Right lobe of liver (tissue), 6 donors: ENCODE measurements at places on chromosomes 12 and 14. TPM values are rescaled to one million over a fixed set of nuclear protein-coding genes. Genes with fewer than 3 reads are reported as not detected.

Gene AKAP3
- 2.4 TPM for total RNA-seq

Gene IL31
- total RNA-seq, result not detected

Gene ACOT2
- 87.6 TPM for total RNA-seq

Gene RAD51B
- total RNA-seq, result 3.2 TPM

Gene KRT80
- total RNA-seq, result 0.19 TPM

Gene ABCC9
- 26.5 TPM for total RNA-seq

Gene SETD3
- 32.8 TPM for total RNA-seq

Gene FGD4
- 18.1 TPM for total RNA-seq

Gene TSPAN19
- total RNA-seq, result not detected

Gene GLIPR1L1
- not detected for total RNA-seq

GRCh38 chr12:3140284-3140683 lies 63.1 kb downstream of the TSPAN9 start:
- H3K4me1 ChIP-seq, result no peaks in the 10 kb centered on the region
- no peak overlapping the region for H3K27ac ChIP-seq
- no peak for DNase-seq
- no peaks in the 10 kb centered on the region for H3K27me3 ChIP-seq
- no peaks in the 10 kb centered on the region for H3K36me3 ChIP-seq
- no peak overlapping the region for H3K4me3 ChIP-seq

GRCh38 chr14:68547305-68548193 lies 245.3 kb downstream of the ZFP36L1 start:
- peak overlapping the region; percentile 30 for H3K27ac ChIP-seq
- no peak for DNase-seq
- H3K4me1 ChIP-seq, result peaks cover 14% of the 10 kb centered on the region
- H3K4me3 ChIP-seq, result no peak overlapping the region
- H3K27me3 ChIP-seq, result no peaks in the 10 kb centered on the region

GRCh38 chr14:96117101-96117897 lies 78.1 kb downstream of the C14orf132 start:
- H3K4me1 ChIP-seq, result no peaks in the 10 kb centered on the region
- no peaks in the 10 kb centered on the region for H3K27me3 ChIP-seq
- no peaks in the 10 kb centered on the region for H3K36me3 ChIP-seq
- H3K27ac ChIP-seq, result no peak overlapping the region
- H3K4me3 ChIP-seq, result no peak overlapping the region
- DNase-seq, result no peak

- H3K27me3 ChIP-seq, result no peaks in the 10 kb centered on the region
- no peak overlapping the region for H3K27ac ChIP-seq
- no peaks in the 10 kb centered on the region for H3K4me1 ChIP-seq
- no peaks in the 10 kb centered on the region for H3K36me3 ChIP-seq
Observed at GRCh38 chr14:24959791-24960331, 90.1 kb downstream of the STXBP6 start.

DNA sequence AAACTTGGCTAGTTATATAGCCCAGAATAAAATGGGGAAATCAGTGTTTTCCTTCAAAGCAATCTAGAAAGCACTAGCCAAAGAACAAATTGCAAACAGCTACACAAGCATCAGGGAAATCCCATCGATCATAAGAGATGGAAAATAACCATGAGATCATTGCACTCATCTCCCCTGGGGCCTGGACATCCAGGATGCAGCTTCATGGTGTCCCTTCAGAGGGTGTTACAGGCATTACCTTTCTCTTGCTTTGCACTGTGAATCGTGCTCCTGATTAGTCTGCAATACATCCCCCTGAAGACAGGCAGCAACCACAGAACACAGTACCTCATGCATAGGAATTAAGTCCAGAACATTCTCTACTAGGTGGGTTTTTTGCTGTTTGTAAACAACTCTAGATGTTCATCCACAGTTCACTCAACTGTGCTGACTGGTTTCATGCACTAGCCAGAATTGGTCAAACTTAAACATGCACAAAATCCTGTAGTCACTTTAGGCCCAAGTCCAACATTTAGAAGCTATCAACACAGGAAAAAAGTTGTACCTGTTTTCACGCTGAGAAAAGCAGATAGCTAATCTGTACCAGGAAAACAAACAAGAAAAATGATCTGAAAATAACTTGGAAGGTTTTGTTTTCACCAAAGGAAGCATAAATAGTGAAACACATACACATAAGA lies 120.1 kb downstream of the ZFP36L1 start:
- H3K4me3 ChIP-seq, result no peak overlapping the region
- H3K4me1 ChIP-seq, result peaks cover 11% of the 10 kb centered on the region
- peak overlapping the region; percentile 72 for H3K27ac ChIP-seq
- no peaks in the 10 kb centered on the region for H3K36me3 ChIP-seq
- H3K27me3 ChIP-seq, result no peaks in the 10 kb centered on the region
- no peak for DNase-seq

DNA sequence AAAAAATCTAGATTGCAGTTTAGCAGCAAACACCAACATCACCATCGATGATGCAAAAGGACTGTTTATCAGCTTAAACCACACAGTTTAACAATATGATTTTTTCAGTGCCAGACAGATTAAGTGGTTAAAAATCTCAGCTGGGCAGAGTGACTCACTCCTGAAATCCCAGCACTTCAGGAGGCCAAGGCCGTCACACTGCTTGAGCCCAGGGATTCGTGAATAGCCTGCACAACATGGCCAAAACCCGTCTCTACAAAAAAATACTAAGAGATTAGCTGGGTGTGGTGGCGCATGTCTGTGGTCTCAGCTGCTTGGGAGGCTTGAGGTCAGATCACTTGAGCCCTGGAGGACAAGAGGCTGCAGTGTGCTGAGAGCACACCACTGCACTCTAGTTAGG lies 8.9 kb downstream of the RSRC2 start:
- H3K27me3 ChIP-seq, result no peaks in the 10 kb centered on the region
- H3K27ac ChIP-seq, result no peak overlapping the region
- no peak for DNase-seq
- H3K36me3 ChIP-seq, result peaks cover 56% of the 10 kb centered on the region
- H3K4me3 ChIP-seq, result no peak overlapping the region

GRCh38 chr14:104335176-104335575 lies 196.8 kb downstream of the KIF26A start:
- no peak for DNase-seq
- no peaks in the 10 kb centered on the region for H3K4me1 ChIP-seq
- H3K36me3 ChIP-seq, result no peaks in the 10 kb centered on the region
- no peaks in the 10 kb centered on the region for H3K27me3 ChIP-seq
- no peak overlapping the region for H3K27ac ChIP-seq
- no peak overlapping the region for H3K4me3 ChIP-seq

- H3K36me3 ChIP-seq, result no peaks in the 10 kb centered on the region
- no peaks in the 10 kb centered on the region for H3K27me3 ChIP-seq
- H3K4me3 ChIP-seq, result no peak overlapping the region
- H3K4me1 ChIP-seq, result peaks cover 3% of the 10 kb centered on the region
- H3K27ac ChIP-seq, result no peak overlapping the region
- DNase-seq, result no peak
Observed at GRCh38 chr14:72822946-72823611, 70.8 kb downstream of the DPF3 start.

DNA sequence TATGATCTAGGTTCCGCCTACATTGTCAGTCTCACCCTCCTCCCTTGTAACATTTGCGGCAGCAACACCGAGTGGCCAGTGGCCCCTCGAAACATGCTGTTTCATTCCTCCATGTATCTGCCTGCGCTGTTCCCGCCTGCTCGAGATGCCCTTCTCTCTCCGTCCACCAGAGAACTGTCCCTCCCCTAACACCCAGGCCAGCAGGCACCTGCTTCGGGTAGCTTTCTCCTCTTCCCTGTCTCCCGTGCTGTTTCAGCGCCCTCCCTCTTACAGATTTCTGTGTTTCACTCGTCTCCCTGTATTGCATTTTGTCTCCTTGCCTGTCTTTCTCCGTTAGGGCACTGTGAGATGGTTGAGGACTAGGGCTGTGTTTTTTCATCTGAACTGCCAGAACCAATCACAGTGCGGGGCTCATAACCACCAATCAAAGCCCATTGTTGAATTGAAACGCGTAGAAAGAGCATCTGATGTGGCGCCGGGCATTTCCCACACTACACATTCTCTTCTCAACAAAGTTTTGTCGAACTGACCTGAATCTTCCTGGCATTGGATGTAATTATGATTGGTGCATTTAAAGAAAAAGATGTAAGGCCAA lies 40.9 kb upstream of the ELK3 start:
- no peaks in the 10 kb centered on the region for H3K27me3 ChIP-seq
- no peaks in the 10 kb centered on the region for H3K4me1 ChIP-seq
- H3K27ac ChIP-seq, result no peak overlapping the region

- H3K4me1 ChIP-seq, result no peaks in the 10 kb centered on the region
- H3K27ac ChIP-seq, result no peak overlapping the region
- no peaks in the 10 kb centered on the region for H3K27me3 ChIP-seq
Observed at GRCh38 chr12:101173197-101173749, 36.8 kb downstream of the SLC5A8 start.

- DNase-seq, result no peak
- no peak overlapping the region for H3K4me3 ChIP-seq
- no peaks in the 10 kb centered on the region for H3K27me3 ChIP-seq
- no peaks in the 10 kb centered on the region for H3K36me3 ChIP-seq
- H3K27ac ChIP-seq, result no peak overlapping the region
- no peaks in the 10 kb centered on the region for H3K4me1 ChIP-seq
Observed at GRCh38 chr14:32710231-32710671, 228.4 kb upstream of the NPAS3 start.

- DNase-seq, result no peak
- peaks cover 18% of the 10 kb centered on the region for H3K4me1 ChIP-seq
- no peak overlapping the region for H3K4me3 ChIP-seq
- H3K27ac ChIP-seq, result no peak overlapping the region
- H3K36me3 ChIP-seq, result no peaks in the 10 kb centered on the region
- H3K27me3 ChIP-seq, result no peaks in the 10 kb centered on the region
Observed at GRCh38 chr12:95322326-95322725, 104.7 kb downstream of the VEZT start.

DNA sequence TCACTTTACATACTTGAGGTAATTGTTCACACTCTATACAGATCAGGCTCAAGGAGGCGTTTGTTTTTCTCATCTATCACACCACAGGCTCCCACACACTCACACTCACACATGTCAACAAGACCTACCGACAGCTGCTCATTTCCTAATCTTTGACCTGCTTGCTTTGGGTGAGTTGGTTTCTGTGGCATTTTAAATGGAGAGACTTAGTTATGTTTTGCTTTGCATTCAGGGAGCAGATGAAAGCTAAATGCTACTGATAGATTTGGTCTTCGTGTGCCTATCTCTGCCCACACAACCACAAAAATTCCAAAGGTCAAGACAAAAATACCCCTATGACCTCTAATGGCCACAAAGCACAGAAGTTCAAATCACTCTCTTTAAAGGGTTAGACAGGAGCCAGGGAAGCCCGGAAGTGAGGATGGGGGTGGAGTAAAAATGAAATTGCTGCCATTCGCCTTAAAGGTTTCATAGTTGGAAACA lies 203.5 kb upstream of the G2E3 start:
- H3K36me3 ChIP-seq, result no peaks in the 10 kb centered on the region
- H3K4me1 ChIP-seq, result no peaks in the 10 kb centered on the region
- H3K27ac ChIP-seq, result no peak overlapping the region
- H3K27me3 ChIP-seq, result no peaks in the 10 kb centered on the region
- DNase-seq, result no peak

DNA sequence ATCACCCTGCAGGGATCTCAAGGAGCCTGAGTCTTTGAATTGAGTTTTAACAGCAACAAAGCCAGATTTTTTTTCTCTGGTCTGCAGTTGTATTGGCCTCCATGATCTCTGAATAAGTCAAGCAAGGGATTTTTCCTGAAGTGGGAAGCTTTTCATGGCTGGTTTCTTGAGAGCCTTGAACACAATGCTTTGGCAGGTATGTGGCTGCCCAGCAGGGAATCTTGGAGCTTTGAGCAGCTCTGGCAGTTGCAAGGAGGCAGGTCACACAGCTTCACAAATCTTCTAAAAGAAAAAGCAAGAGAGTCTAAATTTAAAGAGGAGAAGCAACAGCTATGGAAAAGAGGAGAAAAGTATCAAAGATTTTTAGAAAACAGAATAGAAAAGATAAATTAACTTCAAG lies 60.1 kb downstream of the RPS29 start:
- H3K4me1 ChIP-seq, result no peaks in the 10 kb centered on the region
- no peaks in the 10 kb centered on the region for H3K36me3 ChIP-seq
- H3K27me3 ChIP-seq, result no peaks in the 10 kb centered on the region
- no peak overlapping the region for H3K4me3 ChIP-seq
- no peak overlapping the region for H3K27ac ChIP-seq
- DNase-seq, result no peak

GRCh38 chr14:68665131-68665530 lies 127.7 kb downstream of the ZFP36L1 start:
- DNase-seq, result no peak
- no peaks in the 10 kb centered on the region for H3K4me1 ChIP-seq
- peak overlapping the region; percentile 47 for H3K27ac ChIP-seq
- no peaks in the 10 kb centered on the region for H3K36me3 ChIP-seq
- H3K4me3 ChIP-seq, result no peak overlapping the region

- no peak overlapping the region for H3K27ac ChIP-seq
- DNase-seq, result no peak
- no peaks in the 10 kb centered on the region for H3K36me3 ChIP-seq
- H3K4me1 ChIP-seq, result no peaks in the 10 kb centered on the region
- no peaks in the 10 kb centered on the region for H3K27me3 ChIP-seq
Observed at GRCh38 chr12:42574851-42575266, 14.7 kb downstream of the PRICKLE1 start.

GRCh38 chr12:42104784-42105183 lies 39.9 kb downstream of the GXYLT1 start:
- no peak for DNase-seq
- no peaks in the 10 kb centered on the region for H3K4me1 ChIP-seq
- H3K27ac ChIP-seq, result no peak overlapping the region
- no peak overlapping the region for H3K4me3 ChIP-seq
- H3K27me3 ChIP-seq, result no peaks in the 10 kb centered on the region

DNA sequence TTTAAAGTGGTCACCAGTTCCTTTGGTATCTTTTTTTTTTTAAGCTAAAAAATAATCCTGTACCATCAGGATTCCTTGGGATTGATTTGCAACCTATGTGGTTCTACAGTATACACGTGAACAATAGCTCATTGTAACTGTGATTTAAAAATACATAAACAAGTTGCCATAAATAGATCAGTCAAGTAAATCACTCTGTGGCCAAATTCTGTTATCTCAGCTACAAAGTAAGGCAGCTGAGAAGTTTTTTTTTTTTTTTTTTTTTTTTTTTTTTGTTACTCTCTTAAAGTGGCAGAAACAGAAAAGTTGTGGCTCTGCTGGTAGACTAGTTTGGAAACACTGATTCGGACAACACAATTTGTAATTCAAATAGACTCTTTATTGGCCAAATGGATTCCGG lies 104.5 kb downstream of the PRICKLE1 start:
- H3K36me3 ChIP-seq, result no peaks in the 10 kb centered on the region
- no peak overlapping the region for H3K27ac ChIP-seq
- H3K4me1 ChIP-seq, result no peaks in the 10 kb centered on the region
- DNase-seq, result no peak
